ENCODE measurements at places on chromosomes 12 and 14.
A peak's percentile ranks its signal among the peaks of the same experiment; 100 is the strongest.

DNA sequence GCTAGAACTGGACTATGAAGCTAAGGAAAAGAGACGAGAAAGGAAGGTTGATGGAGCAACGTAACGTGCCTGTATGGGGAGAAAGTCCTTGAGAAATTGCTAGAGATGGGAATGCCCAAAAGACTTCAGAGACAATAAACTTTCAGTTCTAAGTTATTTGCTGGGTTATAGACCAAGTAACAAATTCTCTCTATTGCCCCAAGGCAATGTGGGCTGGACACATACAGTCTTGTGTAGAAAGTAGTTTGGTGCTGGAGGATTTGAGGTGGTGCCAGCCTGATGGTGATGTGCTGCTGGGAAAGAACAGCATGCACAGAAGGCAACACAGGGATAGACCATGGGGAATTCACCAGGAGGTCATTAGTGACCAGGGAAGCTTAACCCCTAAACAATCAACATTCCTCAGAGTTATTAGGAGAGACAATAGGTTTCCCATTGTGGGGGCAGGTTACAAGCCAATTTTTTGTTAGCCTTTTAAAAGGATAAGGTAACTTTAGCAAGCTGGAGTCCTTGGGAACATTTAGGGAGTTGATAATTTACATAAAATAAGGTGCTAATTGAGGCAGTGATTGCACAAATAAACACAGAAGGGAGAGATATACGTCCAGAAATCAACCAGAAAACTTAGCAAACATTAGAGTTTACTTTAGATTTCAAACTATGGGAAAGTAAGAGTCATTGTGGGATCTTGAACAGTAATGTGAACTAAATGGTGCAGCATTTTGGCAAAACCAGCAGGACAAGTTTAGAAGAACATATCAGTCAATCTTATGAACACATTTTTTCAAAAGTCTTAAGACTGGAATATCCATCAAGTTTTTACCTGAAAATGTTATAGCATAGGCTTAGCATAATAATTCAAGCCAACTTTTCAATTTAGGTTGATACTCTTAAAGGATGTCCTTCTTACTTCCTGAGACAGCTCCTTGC, 61.4 kb downstream of the LMNTD1 start:
- DNase-seq: no peak

DNA sequence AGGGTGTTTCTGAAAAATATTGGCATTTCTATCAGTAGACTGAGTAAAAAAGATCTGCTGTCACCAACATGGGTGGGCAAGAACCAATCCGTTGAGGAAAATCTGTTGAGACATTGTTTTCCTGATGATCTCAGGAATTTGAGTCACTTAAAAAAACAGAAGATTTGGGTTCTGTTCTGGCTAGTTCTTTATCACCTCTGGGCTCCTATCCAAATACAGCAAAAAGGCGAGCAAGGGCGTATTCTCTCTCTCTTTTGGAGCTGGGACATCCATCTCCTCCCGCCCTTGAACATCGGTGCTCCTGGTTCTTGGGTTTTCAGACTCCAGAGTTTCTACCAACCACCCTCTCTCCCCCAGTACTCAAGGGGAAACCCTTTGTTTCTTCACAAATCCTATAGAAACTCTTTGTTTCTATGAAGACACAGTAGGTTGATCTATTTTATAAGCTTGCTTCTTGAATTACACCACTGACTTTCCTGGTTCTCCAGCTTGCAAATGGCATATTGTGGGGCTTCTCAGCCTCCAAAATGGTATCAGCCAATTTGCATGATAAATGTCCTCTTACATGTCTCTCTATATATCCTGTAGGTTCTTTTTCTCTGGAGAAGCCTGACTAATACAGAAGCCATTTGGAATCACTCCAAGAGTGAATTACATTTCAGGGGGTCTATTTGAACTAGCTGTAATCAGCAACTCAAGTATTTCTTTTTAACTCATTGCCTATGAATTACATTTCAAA, 263.9 kb upstream of the TMTC1 start:
- no peak for DNase-seq

GRCh38 chr12:131202592-131203378, 249.1 kb downstream of the ADGRD1 start:
- DNase-seq: peak; percentile 81

DNA sequence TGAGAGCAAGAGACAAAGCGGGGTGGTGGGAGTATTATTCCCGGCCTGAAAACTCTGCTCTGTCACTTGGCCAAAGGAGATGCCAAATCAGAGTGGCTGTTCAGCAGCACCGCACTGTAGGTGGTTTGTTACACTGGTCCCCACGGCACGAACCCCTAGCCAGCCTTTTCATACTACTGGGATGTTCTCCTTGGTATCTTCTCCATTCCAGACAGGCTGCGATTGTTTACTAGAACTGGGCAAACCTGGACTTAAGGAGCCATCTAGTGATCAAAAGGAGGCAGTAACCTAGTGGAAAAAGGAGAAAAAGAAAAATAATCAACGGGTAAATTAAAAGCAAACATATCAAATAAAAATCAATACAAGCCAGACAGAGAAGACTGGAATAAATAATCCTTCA, 58.9 kb upstream of the TMTC2 start:
- DNase-seq: no peak

DNA sequence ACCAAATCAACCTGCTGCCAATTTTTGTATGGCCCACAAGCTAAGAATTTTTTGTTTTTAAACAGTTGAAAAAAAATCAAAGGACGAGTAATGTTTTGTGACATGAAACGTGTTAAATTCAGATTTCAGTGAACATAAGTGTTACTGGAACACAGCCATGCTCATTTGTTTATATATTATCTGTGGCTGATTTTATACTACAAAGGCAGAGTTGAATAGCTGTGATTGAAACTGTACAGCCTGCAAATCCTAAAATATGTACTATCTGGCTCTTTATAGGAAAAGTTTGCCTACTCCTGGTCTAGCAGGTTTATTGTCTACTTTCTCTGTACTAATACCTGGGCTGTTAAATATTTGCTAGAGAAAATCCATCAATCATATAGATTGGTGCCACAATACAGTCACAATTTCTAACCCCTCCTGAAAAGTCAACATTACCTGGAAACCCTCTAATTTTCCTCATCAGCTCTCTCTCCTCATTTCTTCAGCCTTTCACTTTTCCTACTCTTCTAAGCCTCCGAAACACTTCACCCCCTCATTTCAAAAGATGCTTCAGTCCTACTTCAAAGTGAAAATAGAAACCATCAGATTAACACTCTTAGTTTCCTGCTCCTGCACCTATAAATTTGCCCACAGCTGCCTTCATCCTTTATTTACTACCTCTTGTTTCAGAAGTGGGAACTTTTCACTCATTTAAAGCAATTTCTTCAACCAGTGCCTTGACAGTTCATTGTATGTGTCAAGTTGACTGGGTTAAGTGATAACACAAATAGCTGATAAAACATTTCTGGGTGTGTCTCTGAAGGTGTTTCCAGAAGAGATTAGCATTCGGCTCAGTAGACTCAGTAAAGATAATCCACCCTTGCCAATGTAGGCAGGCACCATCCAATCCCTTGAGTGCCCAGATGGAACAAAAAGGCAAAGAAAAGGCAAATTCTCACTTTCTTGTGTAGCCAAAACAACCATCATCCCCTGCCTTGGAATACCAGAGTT, 18.0 kb upstream of the C2CD5 start:
- no peak for DNase-seq

- DNase-seq: no peak
These were observed 335.6 kb downstream of the TMEM121 start for GRCh38 chr14:105861985-105862465.

- no peak for DNase-seq
These were observed 740 bp upstream of the PRPF40B start for GRCh38 chr12:49622501-49623141.

DNA sequence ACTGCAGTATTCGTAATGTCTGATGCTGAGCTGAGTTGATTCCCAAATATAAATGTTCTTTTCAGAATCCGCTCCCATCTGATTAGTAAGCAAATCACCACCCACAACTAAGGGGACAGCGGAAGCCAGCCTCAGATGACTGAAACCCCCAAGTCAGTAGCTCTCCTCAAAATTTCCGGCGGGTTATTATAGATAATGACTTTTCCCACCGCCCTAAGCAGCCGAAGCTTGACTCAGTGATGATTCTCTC, 469 bp upstream of the LRFN5 start:
- DNase-seq: no peak

GRCh38 chr12:4828176-4828575, 81.5 kb upstream of the KCNA1 start:
- no peak for DNase-seq

GRCh38 chr12:45718306-45718705, 11.2 kb upstream of the ARID2 start:
- DNase-seq: no peak

DNA sequence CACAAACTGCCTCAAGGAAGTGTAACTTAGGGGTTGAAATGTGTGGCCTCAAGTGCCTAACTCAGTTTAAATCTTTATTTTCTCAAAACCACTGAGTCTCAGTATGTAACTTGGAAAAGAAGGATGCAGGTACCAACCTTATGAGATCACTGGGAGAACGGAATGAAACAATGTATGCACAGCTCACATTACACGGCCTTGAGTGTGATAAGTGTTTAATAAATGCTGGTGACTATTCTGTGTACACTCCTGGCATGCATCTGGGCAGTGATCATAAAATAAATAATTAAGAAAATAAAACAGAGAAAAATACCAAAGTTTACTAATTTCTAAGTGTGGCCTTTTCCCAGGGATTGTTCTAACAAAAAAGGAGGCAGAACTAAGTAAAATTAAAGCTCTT, 974.5 kb upstream of the FLRT2 start:
- DNase-seq: no peak

- no peak for DNase-seq
These were observed 2.4 kb upstream of the RNASE7 start for GRCh38 chr14:21039585-21040369.

GRCh38 chr14:21680072-21680471, 6.5 kb upstream of the OR4E1 start:
- DNase-seq: no peak

DNA sequence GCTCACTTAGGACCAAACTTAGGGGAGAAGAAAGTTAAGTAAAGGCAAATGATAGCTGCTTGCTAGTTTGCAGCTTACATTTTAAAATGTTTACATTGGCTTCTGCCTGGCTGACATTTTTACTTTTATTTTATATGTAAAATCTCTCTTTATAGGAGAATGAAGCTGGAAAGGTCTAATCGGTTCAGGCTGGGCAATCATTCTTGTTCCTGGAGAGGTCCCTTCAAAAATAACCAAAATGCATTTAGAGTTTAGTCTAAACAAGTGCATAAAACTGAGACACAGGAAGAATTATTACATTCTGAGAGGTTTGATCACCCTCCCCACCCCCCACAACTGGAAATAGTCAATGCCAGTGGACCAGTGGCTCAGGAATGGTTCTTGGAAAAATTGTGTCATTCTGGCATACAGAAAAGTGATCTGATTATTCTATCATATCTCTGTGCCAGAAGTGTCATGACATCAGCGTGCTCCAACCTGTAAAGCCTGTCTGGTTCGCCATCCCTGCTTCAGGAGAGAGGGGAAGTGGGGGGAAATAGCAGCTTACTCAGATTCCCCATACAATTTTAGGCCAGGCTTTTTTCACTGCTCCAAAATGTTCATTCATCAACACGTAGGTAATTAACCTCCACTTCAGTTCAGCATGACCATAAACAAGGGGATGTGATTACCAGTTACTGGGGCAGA, 4.2 kb downstream of the PRICKLE1 start:
- DNase-seq: no peak

DNA sequence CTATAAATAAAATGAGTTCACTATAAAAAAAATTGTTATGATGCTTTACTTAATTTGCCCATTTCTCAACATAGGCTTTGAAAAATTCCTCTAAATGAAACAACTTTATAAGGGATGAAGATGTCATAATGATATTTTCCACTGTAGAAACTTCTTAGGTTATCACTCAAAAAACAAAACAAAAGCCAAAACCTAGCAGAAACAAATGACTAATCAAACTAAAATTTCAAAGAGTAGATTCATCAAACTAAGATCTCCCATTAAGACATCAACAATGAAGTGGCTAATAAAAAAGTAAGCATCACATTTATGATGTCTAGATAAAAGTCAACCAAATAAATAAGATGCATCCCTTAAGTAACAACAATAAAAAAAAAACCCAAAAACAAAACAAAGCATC, 36.9 kb upstream of the TTC7B start:
- no peak for DNase-seq

GRCh38 chr12:68481181-68481941, 129.3 kb upstream of the RAP1B start:
- no peak for DNase-seq

- DNase-seq: no peak
These were observed 370.6 kb downstream of the KCNH5 start for GRCh38 chr14:62674563-62675237.

GRCh38 chr14:55125403-55125802, 3.6 kb upstream of the LGALS3 start:
- no peak for DNase-seq

DNA sequence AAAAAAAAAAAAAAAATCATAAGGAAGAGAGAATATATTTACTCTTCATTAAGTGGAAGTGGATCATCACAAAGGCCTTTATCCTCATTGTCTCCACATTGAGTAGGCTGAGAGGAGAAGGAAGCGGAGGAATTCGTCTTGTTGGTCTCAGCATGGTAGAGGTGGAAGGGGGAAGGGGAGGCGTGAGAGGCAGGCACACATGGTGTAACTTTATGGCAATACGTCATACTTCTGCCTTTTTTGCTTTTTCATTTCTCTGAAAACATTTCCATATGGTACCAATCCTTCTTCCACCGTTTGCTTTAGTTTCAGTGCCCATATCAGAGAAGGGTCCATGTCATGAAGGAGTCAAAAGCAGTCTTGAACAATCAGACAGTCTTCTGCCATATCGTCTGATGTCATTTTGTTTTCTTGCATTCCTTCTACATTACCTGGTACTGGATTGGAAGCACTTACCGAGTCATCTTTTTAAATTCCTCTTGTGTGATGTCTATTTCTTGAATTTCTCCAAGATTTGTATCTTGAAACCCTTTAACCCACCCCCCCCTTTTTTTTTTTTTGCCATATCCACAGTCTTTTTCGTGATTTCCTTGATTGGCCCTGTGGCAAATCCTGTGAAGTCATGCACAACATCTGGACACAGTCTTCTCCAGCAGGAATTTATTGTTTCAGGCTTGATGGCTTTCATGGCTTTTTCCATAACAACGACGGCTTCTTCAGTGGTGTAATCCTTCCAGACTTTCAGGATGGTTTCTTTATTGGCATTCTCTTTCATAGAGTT, 8.9 kb downstream of the FUT8 start:
- no peak for DNase-seq

GRCh38 chr14:69615121-69615495, 3.7 kb downstream of the SUSD6 start:
- no peak for DNase-seq

Data from mesenteric fat pad (tissue), 1 donor.